ENCODE measurements at places on chromosomes 7 and 10.
A peak's percentile ranks its signal among the peaks of the same experiment; 100 is the strongest.

- no peak for DNase-seq
These were observed 9.9 kb downstream of the CRPPA start for GRCh38 chr7:16411391-16411790.

DNA sequence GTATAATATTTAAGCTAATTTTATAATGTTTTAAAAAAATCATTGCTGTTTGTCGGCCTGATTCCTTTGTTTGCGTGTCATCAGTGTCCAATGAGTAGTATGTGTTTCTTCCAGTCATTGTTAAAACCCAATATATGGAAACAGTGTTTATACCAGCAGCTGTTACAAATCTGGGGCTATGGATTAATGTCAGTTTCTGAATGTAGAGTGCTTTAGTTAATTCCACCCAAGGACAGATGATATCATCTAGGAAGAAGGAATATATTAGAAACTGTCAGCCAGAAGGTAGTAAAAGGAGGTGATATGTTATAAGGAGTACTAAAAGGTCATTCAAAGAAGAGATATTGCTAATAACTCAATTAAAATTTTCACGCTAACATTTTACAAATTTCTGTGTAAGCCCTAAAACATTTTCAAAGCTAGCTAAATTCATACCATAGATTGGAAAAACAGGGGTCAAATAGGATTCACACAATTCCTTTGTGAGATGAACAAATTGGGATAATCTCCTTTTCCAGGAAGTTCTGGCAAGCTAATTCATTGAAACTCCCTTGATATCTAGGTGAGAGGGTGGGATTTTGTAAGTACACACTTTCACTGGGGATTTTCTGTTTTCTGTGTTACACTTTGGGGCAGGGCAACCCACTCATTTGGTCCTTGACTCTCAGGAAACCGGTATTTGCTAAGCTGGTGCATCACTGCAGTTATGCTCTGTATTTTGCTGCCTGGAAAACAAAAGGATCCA, 448.8 kb downstream of the LRMDA start:
- no peak for DNase-seq

GRCh38 chr7:106375499-106375898, 90.7 kb upstream of the NAMPT start:
- no peak for DNase-seq

DNA sequence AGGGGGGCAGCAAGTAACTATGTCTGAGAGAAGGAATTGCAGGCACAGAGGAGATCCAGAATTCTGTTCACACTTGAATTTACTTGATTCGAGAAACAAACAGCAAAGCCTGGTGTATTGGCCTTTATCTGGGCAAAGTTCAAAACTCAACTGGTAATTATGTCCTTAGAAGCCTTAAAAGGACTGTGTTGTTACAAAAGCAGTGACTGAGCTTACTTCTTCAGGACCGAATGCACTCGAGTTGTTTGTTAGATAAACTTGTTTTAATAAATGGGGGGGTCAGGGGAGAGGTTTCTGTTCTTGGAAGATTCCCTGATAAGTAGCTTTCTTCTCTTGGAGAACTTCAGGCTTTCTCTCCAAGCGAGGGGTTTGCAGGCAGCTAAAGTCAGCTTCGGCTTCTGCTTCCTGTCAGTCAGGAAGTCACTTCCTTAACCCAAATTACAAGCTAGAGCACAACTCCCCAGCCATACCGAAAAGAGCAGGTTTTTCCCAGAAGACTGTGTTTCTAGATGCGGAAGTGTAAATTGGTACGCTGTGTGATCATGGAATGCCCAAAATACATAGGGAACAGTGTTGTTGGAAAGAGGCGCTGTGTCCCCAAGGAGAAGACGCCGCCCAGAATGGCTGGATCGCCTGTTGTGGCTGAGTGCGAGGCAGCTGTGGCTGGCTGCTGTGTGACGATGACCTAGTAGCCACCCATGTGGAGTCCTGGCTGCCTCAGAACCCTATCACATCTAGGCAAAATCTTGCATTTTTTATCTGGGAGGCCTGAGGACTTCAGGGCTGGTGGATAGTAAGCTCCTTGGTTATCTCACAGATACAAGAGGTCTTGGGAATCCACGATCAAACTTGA, 110.4 kb downstream of the TCF7L2 start:
- no peak for DNase-seq

- no peak for DNase-seq
These were observed 4.9 kb downstream of the ZNF277 start for GRCh38 chr7:112211348-112211907.

- peak; percentile 15 for DNase-seq
These were observed 165.9 kb downstream of the DNAJB6 start for GRCh38 chr7:157502701-157503111.

DNA sequence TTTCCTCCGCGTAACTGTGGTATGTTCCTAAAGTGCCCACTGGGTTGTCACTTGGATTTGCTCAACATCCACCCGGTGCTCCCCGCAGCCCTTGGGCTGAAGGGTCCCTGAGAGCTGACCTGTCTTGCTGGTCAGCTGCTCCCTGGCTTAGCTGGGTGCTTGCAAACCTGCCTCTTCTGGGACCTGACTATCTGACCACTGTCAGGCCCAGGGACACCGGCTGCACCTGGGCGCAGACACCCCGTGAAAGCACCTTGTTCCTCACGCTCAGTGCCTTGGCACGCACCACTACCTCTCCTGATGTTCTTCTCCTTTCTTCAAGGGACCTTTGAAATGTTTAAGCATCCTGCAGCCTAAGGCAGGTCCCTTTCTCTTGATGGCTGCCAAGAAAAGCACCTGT, 26.6 kb upstream of the LARP4B start:
- no peak for DNase-seq

GRCh38 chr10:103933557-103934121, 15.7 kb upstream of the STN1 start:
- DNase-seq: no peak

GRCh38 chr7:103972779-103973434, 16.6 kb downstream of the RELN start:
- DNase-seq: no peak

GRCh38 chr7:157003756-157004520, 6.5 kb downstream of the MNX1 start:
- DNase-seq: no peak

- no peak for DNase-seq
These were observed 26.7 kb downstream of the TMEM273 start for GRCh38 chr10:49161411-49161997.

GRCh38 chr10:35890676-35891495, 248.8 kb upstream of the FZD8 start:
- no peak for DNase-seq

DNA sequence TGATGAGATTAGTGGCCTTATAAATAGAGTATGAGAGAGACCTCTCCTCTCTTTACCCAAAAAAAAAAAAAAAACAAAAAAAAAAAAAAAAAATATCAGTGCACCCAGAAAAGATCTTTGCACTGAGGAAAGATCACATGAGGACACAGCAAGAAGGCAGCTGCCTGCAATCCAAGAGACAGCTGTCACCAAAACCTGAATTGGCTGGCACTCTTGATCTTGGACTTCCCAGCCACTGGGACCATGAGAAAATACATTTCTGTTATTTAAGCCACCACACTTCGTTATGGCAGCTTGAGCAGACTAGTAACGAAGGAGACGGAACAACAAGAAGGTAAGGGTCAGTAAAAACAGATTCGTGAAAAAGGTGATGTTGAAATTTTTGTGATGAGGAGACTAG, 47.0 kb downstream of the TMEM106B start:
- no peak for DNase-seq

GRCh38 chr7:131090188-131090587, 237.5 kb upstream of the MKLN1 start:
- no peak for DNase-seq

- DNase-seq: no peak
These were observed 4.5 kb upstream of the EPHA1 start for GRCh38 chr7:143413123-143413522.

DNA sequence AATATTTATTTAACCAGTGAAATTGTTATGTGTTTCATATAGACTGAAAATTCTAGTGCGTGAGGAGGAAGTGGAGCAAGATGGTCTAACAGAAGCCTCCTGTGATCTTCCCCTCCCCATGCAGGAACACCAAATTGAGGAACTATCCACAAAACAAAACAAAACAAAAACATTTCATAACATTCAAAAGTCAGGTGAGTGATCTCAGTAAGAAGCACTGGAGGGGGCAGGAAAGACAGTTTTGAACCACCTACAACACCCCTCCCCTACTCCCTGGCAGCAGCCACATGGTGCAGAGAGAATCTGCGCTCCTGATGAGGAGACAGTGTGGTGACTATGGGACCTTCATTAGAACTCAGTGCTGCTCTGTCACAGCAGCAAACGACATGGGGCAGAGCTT, 221.9 kb upstream of the SEMA3C start:
- DNase-seq: no peak

Data from stimulated activated CD8-positive, alpha-beta memory T cell treated with anti-CD3 and anti-CD28 coated beads, Interleukin-7, amount 100 ng/mL, for 1 hour (primary cell).